ENCODE measurements at places on chromosomes 13 and 19.
A peak's percentile ranks its signal among the peaks of the same experiment; 100 is the strongest.

DNA sequence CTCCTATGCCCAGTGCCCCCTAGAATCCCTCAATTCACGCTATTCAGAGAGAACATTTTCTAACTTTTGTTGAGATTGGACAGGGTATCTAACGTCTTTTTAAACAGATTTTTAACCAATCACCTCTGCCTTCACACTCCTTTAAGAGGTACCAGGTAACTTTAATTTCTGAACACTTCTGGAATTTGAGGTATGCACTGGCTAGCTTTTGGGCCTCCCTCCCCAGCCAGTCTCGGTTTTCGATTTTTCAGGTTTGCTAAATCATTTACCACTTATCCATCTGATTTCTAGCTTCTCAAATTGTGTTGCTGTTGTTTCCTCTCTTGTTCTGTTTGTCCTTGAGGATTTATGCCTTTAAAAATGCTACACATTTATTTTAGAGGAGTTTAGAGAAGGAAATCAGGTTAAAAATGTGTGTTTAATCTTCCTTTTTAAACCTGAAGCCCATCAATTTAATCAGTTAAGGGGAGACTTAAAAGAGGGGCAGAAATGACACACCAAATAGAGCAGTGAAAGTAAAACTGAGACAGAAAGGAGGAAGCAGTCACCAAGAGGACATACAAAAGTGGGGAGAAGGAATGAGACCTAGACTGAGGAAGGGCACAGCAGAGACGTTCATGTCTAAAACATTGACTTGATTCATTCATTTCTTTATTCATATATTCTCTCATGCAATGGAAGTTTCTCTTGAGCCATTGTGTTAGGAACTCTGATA is 139.6 kb upstream of the HTR2A start:
- DNase-seq: no peak

- DNase-seq: no peak
Observed at GRCh38 chr13:26606631-26607030, 49.1 kb downstream of the WASF3 start.

GRCh38 chr13:52749419-52749818 is 9.8 kb upstream of the CNMD start:
- DNase-seq: no peak

DNA sequence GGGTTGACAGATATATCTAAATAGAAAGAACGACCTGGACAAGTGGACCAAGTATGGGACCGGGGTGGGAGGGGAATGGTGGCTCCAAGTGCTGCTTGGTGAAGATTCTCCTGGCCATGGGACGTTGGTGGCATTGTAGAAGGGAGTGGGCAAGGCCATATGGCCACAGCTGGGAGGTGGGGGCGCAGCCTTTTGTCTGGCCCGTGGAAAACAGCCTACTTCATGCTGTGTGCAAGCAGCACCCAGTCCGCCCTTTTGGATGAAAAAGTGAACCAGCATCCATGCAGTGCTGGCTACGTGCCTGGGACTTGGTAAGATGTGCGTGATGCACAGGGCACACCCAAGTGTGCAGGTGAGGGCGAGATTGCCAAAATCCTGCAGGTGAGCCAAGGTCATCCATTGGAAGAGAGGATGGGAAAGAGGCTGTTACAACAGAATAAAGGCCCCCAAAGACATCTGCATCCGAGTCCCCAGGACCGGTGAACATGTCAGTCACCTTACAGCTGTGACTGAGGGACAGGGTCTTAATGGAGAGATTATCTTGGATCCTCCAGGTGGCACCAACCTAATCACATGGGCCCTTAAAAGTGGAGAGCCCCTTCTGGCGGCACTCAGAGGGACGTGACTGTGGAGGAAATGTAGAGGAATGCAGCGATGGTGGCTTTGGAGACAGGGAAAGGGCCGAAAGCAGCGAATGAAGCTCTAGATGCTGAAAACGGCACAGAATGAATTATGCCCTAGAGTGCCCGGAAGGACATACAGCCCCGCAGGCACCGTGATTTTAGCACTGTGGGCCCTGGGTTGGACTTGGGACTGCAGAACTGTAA is 40.8 kb downstream of the TEX29 start:
- no peak for DNase-seq

- no peak for DNase-seq
Observed at GRCh38 chr19:28727480-28728159, 485.3 kb downstream of the UQCRFS1 start.

- no peak for DNase-seq
Observed at GRCh38 chr19:29089315-29089870, 123.6 kb downstream of the UQCRFS1 start.

DNA sequence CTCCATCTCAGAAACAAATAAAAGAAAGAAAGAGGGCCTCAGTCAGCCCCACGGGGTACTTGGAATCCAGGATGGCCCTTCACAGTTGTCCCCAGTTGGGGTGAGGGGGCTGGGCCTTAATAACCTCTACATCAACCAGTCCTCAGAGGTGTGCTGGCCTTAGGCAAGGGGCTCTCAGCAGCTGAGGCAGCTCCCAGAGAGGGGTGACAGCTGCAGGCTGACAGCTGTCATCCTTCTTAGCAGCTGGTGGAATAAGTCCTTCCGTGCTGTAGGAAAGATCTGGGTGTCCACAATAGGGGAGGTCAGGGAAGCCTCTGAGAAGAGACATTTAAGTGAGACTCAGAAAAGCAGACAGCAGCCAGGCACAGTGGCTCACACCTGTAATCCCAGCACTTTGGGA is 7.4 kb downstream of the BCAM start:
- DNase-seq: peak; percentile 16

DNA sequence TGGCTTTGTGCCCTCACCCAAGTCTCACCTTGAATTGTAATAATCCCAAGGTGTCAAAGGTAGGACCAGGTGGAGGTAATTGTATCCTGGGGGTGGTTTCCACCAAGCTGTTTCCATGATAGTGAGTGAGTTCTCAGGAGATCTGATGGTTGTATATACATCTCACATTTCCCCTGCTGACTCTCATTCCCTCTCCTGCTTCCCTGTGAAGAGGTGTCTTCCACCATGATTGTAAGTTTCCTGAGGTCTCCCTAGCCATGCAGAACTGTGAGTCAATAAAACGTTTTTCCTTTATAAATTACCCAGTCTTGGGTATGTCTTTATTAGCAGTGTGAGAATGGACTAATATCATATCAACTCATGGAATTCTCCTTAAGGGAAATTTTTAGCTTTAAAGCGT is 302.6 kb downstream of the LIG4 start:
- no peak for DNase-seq

GRCh38 chr19:35904311-35905068 is 2.2 kb downstream of the HCST start:
- no peak for DNase-seq

GRCh38 chr13:111385183-111385857 is 64.9 kb downstream of the TEX29 start:
- no peak for DNase-seq

DNA sequence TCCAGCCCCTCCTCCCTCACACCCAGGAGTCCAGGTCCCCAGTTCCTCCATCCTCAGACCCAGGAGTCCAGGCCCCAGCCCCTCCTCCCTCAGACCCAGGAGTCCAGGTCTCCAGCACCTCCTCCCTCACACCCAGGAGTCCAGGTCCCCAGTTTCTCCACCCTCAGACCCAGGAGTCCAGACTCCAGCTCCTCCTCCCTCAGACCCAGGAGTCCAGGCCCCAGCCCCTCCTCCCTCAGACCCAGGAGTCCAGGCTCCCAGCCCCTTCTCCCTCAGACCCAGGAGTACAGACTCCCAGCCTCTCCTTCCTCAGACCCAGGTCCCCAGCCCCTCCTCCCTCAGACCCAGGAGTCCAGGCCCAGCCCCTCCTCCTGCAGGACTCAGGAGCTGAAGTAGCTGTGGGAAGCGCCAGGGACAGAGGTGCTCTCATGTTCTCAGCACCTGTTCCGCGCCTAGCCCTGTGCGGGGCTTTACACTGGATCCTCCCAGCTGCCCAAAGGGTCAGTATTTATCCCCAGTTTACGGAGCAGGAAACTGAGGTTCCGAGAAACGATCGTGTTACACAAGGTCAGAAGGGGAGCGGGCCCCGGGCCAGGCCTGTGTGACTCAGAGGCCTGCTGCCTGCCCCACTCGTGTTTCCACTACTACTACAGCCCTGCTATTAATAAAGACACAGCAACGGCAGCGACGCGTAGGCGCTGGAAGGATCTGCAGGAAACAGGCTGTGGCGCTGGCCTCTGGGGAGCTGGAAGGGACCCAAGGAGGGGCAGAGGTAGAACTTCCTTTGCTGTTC is 1.7 kb upstream of the SBK3 start:
- peak; percentile 70 for DNase-seq

GRCh38 chr13:42594481-42595252 is 20.7 kb downstream of the TNFSF11 start:
- peak; percentile 74 for DNase-seq

GRCh38 chr19:30694156-30694755 is 322.1 kb downstream of the ZNF536 start:
- no peak for DNase-seq

DNA sequence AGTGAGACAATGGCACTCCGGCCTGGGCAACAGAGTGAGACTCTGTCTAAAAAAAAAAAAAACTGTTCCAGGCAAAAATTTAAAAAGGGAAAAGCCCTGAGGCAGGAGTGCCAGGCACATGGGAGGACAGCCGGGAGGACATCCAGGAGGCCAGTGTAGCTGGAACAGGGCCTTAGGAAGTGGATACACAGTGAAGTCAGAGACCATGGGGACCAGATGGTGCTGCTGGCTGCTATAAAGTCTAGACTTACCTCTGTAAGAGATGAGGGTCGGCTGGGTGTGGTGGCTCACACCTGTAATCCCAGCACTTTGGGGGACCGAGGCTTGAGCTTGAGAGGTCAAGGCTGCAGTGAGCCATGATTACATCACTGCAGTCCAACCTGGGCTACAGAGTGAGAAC is 15.0 kb downstream of the HAS1 start:
- no peak for DNase-seq

DNA sequence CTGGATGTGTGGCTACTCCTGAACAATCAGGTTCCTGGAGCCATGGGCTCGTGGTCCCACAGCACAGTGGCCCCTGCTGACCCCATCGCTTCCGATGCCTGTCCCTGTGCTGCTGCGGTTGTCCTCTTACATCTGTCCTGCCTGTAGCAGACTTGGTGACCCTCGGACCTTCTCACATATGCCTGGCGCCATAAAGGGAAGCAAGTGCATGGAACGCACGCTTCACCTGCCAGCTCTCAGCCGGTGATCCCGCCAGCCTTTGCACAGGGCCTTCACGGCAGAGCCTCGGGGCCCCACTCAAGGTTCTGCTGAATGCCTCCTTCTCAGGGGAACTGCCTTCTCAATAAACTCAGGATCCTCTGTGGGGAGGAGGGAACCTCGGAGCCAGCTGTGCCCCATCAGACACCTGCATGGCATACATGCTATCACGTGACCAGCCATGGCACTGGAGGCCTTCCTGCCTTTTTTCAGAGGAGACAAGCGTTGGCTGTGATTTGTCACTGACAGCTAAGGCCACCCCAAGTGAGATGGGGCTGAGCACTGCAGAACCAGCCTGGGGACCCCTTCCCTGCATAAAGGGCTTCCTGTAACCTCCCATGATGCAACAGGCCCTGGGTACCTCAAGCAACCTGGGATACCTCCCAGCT is 24.3 kb downstream of the PEPD start:
- no peak for DNase-seq

- DNase-seq: no peak
Observed at GRCh38 chr13:29577136-29578051, 18.1 kb downstream of the SLC7A1 start.

DNA sequence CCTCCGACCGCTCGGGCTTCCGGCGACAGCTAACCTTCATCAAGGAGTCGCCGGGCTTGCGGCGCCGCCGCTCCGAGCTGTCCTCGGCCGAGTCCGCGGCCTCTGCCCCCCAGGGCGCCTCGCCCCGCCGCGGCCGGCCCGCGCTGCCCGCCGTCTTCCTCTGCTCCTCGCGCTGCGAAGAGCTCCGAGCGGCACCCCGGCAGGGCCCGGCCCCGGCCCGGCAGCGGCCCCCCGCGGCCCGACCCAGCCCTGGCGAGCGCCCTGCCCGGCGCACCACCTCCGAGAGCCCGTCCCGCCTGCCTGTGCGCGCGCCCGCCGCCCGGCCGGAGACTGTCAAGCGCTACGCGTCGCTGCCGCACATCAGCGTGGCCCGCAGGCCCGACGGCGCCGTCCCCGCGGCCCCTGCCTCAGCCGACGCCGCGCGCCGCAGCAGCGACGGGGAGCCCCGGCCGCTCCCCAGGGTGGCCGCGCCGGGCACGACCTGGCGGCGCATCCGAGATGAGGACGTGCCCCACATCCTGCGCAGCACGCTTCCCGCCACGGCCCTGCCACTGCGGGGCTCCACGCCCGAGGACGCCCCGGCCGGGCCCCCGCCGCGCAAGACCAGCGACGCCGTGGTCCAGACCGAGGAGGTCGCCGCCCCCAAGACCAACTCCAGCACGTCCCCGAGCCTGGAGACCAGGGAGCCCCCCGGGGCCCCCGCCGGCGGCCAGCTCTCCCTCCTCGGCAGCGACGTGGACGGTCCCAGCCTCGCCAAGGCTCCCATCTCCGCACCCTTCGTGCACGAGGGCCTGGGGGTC is 9.6 kb downstream of the C19orf25 start:
- DNase-seq: peak; percentile 67

GRCh38 chr13:43727856-43728255 is 58.9 kb downstream of the ENOX1 start:
- DNase-seq: no peak

- DNase-seq: no peak
Observed at GRCh38 chr13:28251466-28251865, 113.1 kb downstream of the PAN3 start.

GRCh38 chr19:49939721-49940481 is 10.6 kb upstream of the NUP62 start:
- no peak for DNase-seq

DNA sequence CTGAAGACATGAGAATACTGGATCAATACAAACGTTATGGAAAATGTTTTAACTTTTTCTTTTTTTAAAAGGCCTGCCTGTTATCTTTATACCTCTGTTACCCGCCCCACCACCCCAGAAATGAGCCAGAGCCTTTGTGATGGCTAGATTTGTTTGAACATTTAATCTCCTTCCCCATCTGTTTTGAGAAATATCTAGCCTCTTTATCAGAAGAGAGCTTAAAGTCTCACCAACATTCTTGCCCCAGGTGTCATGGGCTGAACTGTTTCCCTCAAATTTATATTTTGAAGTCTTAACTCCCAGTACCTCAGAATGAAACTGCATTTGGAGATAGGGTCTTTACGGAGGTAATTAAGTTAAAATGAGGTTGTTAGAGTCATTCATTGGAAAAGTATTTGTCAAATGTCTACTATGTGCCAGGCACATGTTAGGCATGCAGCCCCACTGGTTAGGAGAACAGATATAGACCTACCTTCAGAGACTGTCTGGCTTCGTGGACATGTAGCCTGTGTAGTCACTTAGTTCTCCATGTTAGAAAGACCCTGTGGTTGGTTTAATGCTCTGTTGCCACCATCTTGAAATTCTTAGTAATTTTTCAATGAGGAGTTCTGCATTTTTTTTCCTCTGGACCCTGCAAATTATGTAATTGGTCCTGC is 6.3 kb upstream of the RB1 start:
- no peak for DNase-seq

- peak; percentile 89 for DNase-seq
Observed at GRCh38 chr19:55549500-55550320, 4.4 kb upstream of the SBK3 start.

- DNase-seq: peak; percentile 64
Observed at GRCh38 chr13:69683921-69684686, 423.5 kb upstream of the ATXN8OS start.

- DNase-seq: no peak
Observed at GRCh38 chr13:79530270-79530669, 49.3 kb downstream of the NDFIP2 start.
